Testis (tissue), 5 donors: ENCODE measurements at places on chromosomes 7 and 10.

DNA sequence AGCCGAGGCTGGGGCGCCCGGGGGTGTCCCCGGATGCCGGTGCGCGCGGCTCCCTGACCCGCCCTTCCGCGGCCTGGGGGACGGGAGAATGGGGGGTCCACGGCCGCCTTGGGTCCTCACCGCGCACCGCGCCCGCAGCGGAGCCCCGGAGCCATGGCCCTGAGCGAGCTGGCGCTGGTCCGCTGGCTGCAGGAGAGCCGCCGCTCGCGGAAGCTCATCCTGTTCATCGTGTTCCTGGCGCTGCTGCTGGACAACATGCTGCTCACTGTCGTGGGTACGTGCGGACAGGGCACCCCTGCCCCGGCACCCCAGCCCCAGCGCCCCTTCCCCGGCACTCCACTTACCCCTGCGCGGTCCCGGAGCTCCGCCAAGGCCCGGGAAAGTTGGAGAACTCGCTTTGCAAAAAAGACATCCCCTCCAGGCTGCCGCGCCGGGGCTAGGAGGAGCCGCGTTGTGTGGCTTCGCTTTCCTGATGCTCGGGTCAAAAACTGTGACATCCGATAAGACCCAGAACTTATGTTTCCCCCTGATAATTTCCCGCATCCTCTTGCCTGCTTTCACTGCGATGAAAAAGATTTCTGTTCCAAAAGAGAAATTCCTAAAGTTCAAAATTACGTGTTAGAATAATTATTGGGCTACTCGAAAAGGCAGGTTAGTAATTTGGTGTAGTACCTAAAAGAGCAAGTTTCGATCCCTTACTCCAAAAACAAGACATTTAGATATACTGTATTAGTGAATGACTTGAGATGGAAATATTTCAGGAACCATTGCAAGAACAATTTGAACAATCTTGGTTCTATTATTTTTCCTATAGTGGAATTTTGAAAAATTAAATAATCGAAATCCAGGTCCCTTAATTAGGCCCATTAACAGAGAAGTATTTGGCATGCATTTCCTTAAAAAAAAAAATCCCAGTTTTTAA, 888 bp downstream of the SLC18A2 start:
- peak; percentile 46 for DNase-seq

- DNase-seq = no peak
Measured at GRCh38 chr7:41694495-41694894, 8.4 kb downstream of the INHBA start.

GRCh38 chr7:106570948-106571418, 90.0 kb downstream of the CCDC71L start:
- DNase-seq = no peak

DNA sequence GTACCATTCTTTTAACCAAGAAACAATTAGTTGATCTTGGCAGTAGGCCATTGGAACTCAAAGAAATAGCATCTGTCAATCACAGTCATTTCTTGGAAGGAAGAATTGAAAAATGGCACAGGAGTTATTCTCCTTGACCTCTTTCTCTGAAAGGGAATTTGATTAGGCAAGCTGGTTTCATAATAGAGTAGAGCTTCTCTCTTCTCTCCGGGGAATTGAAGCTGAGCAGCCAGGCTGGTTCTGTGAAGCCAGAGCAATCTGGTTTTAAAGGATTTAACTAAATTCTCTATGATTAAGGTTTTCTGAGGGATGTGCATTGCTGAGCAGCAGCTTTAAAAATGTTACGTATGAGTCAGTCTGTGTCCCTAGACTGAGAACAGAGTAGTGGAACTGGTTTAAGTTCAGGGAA, 70.2 kb downstream of the AHCYL2 start:
- DNase-seq = no peak

DNA sequence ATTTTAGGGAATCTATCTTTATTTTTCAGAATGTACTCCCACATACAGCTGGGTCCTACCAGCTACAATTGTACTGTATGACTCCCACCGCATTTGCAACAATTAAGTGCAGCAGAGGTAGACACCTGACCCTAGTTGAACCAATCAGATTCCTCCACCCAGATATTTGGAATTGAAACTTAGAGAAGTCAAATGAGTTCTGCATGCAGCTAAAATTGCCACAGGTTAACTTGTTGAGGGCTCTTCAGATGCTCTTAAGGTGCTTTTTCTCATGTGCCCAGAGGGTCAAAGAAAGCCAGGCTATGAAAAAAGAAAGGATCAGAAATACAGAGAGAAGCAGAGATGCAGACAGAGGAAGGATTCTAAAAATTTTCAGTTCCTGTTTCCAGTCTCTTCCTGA, 68.0 kb upstream of the TES start:
- no peak for DNase-seq

- no peak for DNase-seq
Measured at GRCh38 chr7:28998105-28998504, 40.0 kb upstream of the TRIL start.

DNA sequence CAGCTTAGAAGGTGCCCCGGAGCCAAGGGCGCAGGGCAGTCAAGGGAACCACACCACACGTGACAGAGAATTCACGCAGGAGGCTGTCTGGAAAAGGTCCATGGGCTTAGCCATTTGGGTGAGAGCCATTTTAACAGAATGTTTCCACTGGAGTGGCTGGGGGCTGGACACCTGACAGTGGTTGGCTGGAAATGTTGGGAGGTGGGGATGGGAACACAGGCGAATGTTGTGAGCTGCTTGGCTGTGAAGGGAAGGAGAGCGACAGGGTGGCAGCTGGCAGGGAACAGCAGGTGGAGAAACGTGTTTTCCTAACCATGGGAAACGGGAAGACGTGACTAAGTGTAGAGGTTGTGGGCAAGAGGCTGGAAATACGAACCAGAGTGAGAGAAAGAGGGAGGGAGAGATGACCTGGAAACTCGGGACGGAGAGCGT, 100.5 kb upstream of the ZNF32 start:
- no peak for DNase-seq

DNA sequence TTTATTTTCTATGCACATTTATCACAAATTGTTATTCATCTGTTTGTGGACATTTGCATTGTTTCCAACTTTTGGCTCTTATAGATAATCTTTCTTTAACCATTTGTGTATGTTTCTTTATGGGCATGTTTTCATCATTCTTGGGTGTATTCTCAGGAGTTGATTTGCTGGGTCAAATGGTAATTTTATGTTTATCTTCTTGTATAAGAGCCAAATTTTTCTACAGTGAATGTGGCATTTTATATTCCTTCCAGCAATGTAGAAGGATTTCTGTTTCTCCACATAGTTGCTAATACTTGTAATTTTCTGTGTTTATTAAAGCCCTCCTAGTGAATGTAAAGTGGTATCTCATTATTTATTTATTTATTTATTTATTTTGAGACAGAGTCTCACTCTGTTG, 21.8 kb downstream of the CYP2C19 start:
- no peak for DNase-seq

DNA sequence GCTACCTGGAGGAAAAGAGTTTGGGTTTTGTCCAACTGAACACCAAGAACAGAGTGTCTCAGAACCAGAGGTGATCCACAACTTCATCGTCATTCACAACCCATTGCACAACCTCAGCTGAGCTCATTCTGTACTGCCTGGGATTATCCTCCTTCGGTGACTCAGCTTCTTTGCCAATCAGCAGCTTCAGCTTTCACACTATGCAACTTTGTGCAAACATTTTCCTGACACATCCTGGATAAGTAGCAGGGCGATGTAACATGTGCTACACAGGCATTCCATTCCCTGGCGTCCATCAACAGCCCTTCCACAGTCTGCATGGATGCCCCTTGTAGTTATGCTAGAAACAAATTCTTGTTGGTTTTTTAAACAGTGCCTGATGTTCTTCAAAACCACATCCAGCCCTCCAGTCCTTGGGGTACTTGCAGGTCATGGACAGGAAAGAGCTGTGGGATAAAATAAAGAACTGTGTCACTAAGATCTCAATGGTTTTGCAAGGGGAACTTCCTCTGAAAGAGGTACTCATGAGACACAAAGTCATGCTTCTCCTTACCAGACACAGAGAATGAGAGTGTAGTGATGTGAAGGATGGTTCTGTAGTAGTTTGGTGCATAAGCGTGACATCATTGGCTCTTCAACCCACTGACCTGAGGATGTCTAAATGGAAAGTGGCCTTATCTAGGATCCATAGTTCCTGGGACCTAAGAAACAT, 478.5 kb downstream of the KIF20B start:
- DNase-seq = no peak

GRCh38 chr7:85106719-85107118, 80.1 kb downstream of the SEMA3D start:
- DNase-seq = no peak

DNA sequence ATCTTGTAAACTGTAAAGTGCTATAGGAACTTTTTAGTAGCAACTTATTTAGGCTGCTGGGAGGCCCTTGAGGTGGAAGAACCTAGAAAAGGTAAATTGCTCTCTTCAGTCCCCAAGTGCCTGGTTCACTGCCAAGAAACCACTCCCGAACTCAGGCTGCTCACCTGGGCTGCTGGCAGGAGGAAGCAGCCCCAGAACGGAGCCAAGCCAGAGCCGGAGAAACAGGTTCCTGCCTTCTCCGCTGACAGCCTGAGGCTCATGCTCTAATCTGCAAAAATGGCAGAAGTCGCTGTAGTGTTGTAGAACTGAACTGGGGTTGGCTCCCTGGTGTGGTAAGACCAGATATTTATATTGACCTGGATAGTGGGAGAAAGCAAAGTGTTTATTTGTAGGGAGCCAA, 136.0 kb downstream of the CUL2 start:
- DNase-seq = no peak

- no peak for DNase-seq
Measured at GRCh38 chr7:101557421-101557820, 71.7 kb downstream of the MYL10 start.

- no peak for DNase-seq
Measured at GRCh38 chr10:34032564-34032963, 698.1 kb upstream of the NRP1 start.

DNA sequence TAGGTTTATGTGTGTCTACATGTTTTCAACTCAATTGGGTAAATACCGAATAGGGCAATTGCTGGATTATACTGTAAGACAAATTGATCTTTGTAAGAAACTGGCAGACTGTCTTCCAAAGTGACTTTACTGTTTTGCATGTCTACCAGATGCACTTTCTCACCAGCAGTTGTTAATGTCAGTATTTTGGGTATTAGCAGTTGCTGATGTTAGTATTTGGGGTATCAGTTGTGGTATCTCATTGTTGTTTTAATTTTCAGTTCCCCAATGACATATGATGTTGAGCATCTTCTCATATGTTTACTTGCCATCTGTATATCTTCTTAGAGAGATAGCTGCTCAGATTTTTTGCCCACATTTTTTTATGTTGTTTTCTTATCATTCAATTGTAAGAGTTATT, 10.6 kb downstream of the PDE6C start:
- no peak for DNase-seq

GRCh38 chr7:106788637-106789036, 76.4 kb upstream of the PIK3CG start:
- no peak for DNase-seq

- DNase-seq = no peak
Measured at GRCh38 chr7:157004521-157005455, 5.7 kb downstream of the MNX1 start.

DNA sequence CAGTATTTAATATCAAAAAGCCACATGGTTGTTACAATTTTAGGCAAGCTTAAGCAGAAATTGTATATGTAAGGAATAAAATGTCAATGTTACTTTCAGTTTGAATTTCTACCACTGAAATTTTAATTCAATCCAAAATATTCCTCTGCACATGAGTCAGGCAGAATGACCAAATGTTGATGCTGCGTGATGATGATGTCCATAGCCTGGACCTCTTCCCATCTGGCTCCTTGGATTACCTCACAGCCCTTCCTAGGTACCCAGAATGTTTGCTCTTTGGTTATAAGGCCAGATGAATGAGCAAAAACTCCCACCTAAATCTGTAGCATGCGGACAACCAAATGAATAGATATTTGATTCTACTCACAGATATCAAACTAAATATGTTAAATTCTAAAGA, 258.3 kb upstream of the IMMP2L start:
- no peak for DNase-seq

DNA sequence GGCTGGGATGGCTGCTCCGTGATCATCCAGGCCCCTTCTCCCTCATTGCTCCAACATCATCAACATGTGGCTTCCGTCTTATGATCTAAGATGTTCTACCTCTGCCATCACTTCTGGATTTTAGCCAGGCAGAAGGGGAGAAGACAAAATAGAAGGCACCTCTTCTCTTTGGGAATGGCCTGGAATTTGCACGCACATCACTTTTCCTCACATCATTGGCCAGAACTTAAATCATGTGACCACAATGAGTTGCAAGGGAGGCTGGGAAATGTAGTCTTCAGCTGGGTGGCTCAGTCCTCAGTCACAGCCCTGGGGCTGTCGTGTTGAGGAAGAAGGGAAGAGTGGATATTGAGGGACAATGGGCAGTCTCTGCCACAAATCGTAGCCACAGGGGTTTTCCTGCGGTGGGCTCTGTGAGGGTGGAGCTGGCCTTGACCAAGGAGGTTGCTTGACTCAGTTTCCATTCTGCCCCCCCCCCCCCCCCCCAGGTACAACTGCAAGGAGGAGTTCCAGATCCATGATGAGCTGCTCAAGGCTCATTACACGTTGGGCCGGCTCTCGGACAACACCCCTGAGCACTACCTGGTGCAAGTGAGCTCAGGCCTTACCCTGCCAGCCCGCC, 50.3 kb downstream of the PALD1 start:
- DNase-seq = peak; percentile 46

- DNase-seq = peak; percentile 21
Measured at GRCh38 chr10:86203162-86203905, 163.3 kb downstream of the GRID1 start.

DNA sequence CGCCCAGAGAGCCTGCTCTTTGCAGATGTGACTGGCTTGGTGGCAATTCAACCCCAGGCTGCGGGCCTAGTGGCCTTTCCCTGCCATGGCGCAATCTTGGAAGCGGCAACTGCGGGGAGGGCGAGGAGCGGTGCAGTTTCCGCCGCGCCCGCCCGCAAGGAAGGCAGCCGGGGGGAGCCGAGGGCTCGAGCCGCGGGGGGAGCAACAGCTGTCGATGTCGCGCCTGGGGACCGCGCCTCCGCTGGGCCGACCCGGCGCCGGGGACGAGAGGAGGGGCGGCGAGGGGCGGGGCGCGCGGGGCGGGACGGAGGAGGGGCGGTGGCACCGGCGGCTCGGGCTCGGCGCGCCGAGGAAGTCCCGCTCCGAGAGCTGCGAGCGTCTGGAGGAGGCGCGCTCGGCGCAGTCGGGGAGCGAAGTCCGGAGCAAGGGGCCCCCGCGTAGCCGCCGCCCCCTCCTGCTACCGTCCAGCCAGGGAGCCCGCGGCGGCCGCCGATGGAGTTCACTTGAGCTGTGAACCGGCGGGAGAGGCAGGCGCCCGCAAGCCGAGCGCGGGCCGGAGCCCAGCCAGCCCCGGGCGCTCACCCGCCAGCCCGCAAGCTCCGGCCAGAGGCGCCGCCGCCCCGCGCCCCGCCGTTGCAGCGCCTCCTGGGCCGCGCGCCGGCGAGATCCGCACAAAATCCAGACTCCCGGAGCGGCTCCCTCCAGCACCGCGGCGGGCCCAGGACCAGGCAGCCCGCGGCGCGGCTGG, 438.1 kb upstream of the GALNT17 start:
- peak; percentile 69 for DNase-seq
